Activated T-helper 1 cell treated with anti-CD3 and anti-CD28 coated beads, Interleukin-2, amount 50 U/mL, for 16 hours (primary cell): ENCODE measurements at places on chromosomes 16 and 17.

- DNase-seq: no peak
These were observed 193.4 kb upstream of the CDH11 start for GRCh38 chr16:65315081-65315780.

DNA sequence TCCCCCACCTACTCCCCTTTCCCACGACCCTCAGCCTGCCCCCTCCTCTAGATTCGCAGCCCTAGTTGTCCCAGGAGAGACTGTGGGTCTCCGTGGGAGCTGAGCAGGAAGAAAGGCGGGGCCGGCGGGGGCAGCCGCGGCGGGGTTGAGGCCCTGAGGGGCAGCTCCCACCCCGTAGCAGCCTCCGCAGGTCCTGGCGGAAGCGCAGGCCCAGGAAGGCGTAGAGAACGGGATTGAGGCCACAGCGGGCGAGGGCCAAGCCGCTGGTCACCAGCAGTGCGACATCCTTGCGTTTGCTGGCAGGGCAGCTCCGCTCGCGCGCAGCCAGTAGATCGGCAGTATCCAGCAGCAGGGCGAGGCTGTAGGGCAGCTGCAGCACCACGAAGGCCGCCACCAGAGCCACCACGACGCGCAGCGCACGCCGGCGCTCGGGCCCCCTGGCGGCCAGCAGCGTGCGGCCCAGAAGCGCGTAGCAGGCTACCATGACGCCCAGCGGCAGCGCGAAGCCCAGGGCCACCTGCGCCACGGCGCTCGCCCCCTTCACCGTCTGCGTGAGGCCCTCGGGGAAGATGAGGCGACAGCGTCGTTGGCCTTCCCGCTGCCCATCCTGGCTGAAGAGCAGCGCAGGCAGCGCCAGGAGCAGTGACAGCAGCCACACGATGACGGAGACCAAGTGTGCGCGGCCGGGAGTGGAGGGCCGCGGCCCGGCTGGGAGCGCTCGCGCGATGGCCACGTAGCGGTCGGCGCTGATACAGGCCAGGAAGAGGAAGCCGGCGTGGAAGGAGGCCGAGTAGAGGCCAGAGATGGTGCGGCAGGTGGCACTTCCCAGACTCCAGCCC is 1.9 kb downstream of the CCR10 start:
- peak; percentile 46 for DNase-seq

- no peak for DNase-seq
These were observed 61.5 kb upstream of the BCAR1 start for GRCh38 chr16:75312875-75313274.

GRCh38 chr17:1004769-1005295 is 7.9 kb downstream of the TIMM22 start:
- no peak for DNase-seq

- DNase-seq: no peak
These were observed 6.2 kb downstream of the MAP3K14 start for GRCh38 chr17:45310380-45311324.
